ENCODE measurements at places on chromosomes 2 and 18.

GRCh38 chr18:47586418-47587070, 335.1 kb upstream of the SKOR2 start:
- H3K4me1 ChIP-seq, result no peaks in the 10 kb centered on the region
- H3K4me3 ChIP-seq, result no peak overlapping the region
- DNase-seq, result no peak
- no peaks in the 10 kb centered on the region for H3K36me3 ChIP-seq
- H3K27me3 ChIP-seq, result peaks cover 1% of the 10 kb centered on the region
- no peak overlapping the region for H3K27ac ChIP-seq

GRCh38 chr2:38529208-38529607, 73.5 kb downstream of the HNRNPLL start:
- H3K4me1 ChIP-seq, result no peaks in the 10 kb centered on the region
- no peak for DNase-seq
- H3K36me3 ChIP-seq, result no peaks in the 10 kb centered on the region
- H3K27me3 ChIP-seq, result no peaks in the 10 kb centered on the region

- H3K4me1 ChIP-seq, result no peaks in the 10 kb centered on the region
- no peak for DNase-seq
- H3K27me3 ChIP-seq, result peaks cover 13% of the 10 kb centered on the region
- H3K36me3 ChIP-seq, result no peaks in the 10 kb centered on the region
These were observed 83.7 kb downstream of the INPP5D start for GRCh38 chr2:233143700-233144331.

- H3K36me3 ChIP-seq, result no peaks in the 10 kb centered on the region
- no peak overlapping the region for H3K27ac ChIP-seq
- DNase-seq, result no peak
- no peak overlapping the region for H3K4me3 ChIP-seq
- no peaks in the 10 kb centered on the region for H3K27me3 ChIP-seq
- H3K4me1 ChIP-seq, result no peaks in the 10 kb centered on the region
These were observed 85.3 kb upstream of the RAB27B start for GRCh38 chr18:54742659-54743604.

- no peak for DNase-seq
- H3K27ac ChIP-seq, result no peak overlapping the region
- no peaks in the 10 kb centered on the region for H3K4me1 ChIP-seq
- no peaks in the 10 kb centered on the region for H3K27me3 ChIP-seq
- no peaks in the 10 kb centered on the region for H3K36me3 ChIP-seq
These were observed 111.6 kb upstream of the DNMT3A start for GRCh38 chr2:25453199-25453905.

DNA sequence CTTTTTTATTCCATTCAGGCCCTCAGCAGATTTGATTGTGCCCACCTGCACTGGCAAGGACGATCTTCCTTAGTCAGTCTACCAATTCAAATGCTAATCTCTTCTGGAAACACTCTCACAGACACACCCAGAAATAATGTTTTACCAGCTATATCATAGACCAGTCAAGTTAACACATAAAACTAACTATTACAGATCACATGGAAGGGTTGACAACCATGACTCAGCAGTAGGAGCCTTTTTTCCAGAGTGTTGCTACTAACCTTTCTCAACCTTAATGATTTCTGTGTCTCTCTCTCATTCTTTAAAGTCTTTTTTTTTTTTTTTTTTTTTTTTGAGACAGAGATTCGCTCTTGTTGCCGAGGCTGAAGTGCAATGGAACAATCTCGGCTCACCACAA, 143.5 kb upstream of the MSH6 start:
- no peaks in the 10 kb centered on the region for H3K4me1 ChIP-seq
- no peak overlapping the region for H3K4me3 ChIP-seq
- no peak overlapping the region for H3K27ac ChIP-seq
- H3K36me3 ChIP-seq, result no peaks in the 10 kb centered on the region
- DNase-seq, result no peak
- H3K27me3 ChIP-seq, result no peaks in the 10 kb centered on the region

DNA sequence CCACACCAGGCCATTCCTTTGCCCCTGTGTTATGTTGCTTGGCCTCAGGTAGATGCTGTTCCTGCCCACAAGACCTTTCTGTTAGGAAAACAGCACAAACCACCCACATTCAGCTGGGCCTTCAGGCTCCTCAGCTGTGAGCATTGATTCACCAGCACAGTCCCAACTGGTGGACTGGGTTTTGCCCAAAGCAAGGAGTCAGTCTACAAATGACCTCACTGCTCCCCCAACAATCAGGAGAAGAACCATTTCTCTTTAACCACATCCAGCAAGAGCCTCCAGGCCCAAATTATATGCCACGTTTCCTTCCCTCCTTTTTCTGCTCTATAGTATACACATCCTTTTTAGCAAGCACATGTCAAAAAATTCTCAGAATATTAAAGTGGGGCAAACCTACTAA, 5.2 kb downstream of the TMEM163 start:
- no peak overlapping the region for H3K27ac ChIP-seq
- no peak for DNase-seq
- H3K4me3 ChIP-seq, result no peak overlapping the region
- H3K27me3 ChIP-seq, result no peaks in the 10 kb centered on the region
- peaks cover 9% of the 10 kb centered on the region for H3K4me1 ChIP-seq

DNA sequence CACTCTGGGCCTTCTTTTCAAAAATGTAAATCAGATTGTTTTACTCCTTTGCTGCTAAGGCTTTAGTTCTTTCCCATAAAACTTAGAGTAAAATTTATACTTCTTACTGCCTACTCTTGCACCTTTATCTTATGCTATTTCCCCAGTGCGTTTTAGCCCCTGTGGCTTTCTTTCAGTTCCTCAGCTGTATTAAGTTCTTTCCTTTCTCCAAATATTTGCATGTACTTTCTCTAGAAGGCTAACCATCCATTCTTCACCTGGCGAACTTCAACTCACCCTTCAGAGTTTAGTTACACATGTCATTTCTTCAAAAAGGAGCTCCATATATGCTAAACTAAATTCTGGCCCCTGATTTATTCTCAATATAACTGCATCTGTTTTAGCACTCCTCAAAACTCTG, 160.7 kb downstream of the FSHR start:
- H3K36me3 ChIP-seq, result no peaks in the 10 kb centered on the region
- no peak overlapping the region for H3K27ac ChIP-seq
- no peak for DNase-seq
- H3K4me1 ChIP-seq, result no peaks in the 10 kb centered on the region
- no peaks in the 10 kb centered on the region for H3K27me3 ChIP-seq
- no peak overlapping the region for H3K4me3 ChIP-seq

GRCh38 chr2:29196792-29197788, 81.9 kb downstream of the CLIP4 start:
- H3K36me3 ChIP-seq, result no peaks in the 10 kb centered on the region
- H3K4me3 ChIP-seq, result no peak overlapping the region
- DNase-seq, result no peak
- no peaks in the 10 kb centered on the region for H3K27me3 ChIP-seq

- H3K36me3 ChIP-seq, result no peaks in the 10 kb centered on the region
- peaks cover 55% of the 10 kb centered on the region for H3K4me1 ChIP-seq
- H3K27me3 ChIP-seq, result no peaks in the 10 kb centered on the region
- peak overlapping the region; percentile 65 for H3K27ac ChIP-seq
These were observed 18.1 kb downstream of the BCL2 start for GRCh38 chr18:63301434-63301833.

GRCh38 chr18:62328586-62329525, 3.7 kb downstream of the TNFRSF11A start:
- H3K27ac ChIP-seq, result no peak overlapping the region
- H3K4me3 ChIP-seq, result no peak overlapping the region
- H3K36me3 ChIP-seq, result no peaks in the 10 kb centered on the region
- H3K27me3 ChIP-seq, result no peaks in the 10 kb centered on the region
- no peak for DNase-seq
- H3K4me1 ChIP-seq, result peaks cover 41% of the 10 kb centered on the region

DNA sequence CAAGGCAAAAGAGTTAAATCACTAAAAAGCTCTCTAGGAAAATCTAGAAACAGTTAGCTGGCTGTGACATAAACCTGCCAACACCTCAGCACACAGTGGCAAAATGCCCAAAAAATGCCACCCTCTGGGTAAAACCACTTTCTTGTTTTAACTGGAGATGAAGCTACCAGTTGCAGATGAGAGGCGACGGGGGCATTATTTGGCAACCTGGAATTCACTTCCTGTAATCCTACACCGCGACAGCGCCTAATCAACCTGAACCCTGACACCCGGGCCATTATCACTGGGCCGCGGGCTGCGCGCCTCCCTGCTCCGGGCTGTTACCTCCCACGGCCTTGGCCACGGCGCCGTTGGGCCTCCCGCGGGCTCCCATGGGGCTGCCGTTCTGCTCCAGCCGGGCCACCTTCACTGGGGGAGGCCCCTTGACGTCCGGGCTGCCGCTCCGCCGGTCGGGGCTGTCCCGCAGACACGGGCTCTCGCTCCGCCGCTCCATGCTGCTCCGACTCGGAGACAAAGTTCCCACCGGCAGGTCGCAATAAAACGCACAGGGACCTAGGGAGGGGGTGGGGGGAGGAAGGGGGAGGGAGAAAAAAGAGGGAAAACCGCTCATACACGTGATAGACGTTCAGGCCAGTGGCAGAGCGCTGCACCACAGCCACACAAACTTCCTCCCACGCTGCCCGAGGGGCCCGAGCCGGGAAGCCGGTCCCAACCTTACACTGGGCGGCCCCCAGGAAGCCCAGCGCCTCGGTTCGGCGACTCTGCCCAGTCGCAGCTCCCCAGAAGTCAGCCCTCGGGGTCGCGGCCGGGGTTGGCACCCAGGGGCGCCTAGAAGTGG, 2.0 kb downstream of the SATB2 start:
- H3K27ac ChIP-seq, result no peak overlapping the region
- peak overlapping the region; percentile 83 for H3K4me3 ChIP-seq
- no peaks in the 10 kb centered on the region for H3K27me3 ChIP-seq
- H3K4me1 ChIP-seq, result peaks cover 40% of the 10 kb centered on the region
- H3K36me3 ChIP-seq, result no peaks in the 10 kb centered on the region
- DNase-seq, result no peak

All from tibial artery (tissue), 4 donors.